ENCODE measurements at places on chromosomes 4 and X.

DNA sequence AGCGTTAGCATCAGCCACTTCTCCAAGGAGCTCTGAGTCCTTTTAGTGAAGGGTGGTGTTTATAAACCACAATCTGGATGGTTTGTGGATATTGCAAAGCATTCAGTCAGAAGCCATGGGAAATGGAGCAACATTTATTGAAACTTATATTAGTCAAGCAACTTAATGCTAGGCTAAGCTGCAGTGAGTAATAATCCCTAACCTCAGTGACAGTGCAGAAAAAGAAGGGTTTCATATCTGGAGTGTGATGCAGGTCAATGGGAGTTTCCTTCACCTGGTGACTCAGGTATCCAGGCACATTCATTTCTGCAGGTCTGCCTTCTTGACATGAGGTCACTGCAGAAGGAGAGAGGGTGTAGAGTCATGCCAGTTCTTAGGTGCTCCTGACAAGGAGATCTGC is 10.4 kb upstream of the DRD5 start:
- no peak for DNase-seq

DNA sequence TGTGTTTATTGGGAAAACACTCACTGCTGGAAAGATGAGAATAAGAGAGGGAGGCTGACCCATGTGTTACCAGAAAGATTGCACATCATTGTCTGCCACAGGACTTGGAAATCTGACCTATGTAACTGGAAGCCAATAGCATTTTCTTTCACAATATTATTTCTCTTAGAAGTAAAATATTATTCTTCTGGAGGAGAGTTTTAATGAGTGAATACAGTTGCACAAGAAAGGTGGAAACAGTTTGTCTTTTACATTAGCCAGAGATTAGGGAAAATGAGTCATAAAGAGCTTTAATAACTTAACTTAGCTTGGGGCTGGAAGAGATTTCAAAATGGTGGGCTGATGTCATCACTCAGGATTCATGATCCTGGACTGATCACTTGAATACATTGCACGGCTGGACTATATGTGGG is 31.5 kb upstream of the LNX1 start:
- no peak for DNase-seq

- no peak for DNase-seq
These were observed 203.0 kb downstream of the AFAP1 start for GRCh38 chr4:7736436-7737267.

- DNase-seq: no peak
These were observed 14.8 kb upstream of the PAQR3 start for GRCh38 chr4:78953769-78954666.

DNA sequence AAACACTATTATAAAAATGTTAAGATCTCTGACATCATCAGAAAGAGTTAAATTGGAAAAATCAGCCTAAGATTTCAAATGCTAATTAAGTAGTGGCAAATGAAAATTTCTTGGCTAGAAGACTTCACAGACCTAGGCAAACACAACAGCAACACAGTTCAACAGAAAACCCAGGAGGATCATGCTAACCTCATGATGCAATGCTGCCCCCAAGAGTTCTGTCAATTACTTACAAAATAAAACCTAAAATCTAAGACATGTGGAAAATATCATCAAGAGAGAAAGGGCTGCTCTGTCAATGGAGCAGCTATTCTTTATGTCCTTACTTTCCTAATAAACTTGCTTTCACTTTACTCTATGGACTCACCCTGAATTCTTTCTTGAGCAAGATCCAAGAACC is 21.0 kb downstream of the S100G start:
- no peak for DNase-seq

DNA sequence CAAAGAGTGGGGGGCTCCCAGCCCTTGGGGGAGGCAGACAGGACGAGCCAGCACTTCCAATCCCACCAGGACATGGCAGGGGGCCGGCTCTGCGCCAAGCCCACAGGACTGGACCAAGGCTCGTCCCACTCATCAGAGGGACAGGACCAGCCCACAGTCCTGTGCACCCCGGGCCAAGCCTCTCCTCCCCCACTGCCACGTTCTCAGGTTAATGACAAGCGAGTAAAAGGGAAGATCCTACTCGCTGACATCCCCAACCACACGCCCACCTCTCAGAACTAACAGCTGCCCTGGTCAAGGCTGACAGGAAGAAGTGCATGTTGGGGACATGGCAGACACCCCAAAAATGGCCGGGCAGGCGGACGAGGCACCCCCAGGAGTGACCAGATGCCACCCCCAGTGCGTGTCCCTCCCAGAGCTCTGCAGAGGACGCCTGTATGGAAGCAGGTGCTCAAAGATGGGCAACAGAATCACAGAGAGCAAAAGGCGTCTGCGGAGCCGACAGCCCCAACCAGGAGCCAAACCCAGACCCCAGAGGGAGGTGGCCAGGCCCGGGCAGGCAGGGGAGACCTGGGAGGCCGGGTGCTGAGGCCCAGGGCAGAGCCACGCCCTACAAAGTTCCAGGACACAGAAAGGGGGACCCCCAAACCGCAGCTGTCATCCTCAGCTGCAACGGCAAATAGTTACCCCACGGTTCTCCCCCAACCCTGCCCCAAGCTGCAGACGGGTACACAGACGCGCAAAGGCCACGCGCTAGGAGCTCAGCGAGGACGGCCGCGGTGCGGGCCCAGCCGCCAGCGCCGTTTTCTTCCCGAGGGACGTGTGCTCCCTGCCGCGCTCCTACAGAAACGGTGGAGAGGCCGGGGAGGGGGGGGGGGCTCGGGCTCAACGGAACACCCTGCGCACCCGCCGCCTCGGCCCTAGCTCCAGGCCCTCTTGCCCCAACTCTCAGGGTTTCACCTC is 1.7 kb downstream of the CTBP1 start:
- DNase-seq: peak; percentile 33

DNA sequence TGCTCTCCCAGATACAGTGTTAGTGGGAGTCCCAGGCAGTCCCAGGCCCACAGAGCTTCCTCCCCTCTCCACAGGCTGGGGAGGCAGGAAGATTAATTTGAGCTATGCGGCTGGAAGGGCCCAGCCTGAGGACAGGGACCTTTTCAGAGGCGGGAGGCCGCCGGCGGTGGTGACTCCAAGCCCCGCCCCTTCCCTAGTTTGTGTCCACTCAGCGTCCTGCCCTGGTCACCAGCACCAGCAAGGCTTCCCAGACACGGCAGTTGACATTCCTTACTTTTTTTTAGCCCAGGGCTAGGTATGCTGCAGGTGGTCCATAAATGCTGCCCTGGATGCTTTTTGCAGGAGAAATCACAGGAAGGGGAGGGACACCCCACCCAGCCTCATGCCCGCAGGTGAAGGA is 67.7 kb upstream of the LRPAP1 start:
- no peak for DNase-seq

DNA sequence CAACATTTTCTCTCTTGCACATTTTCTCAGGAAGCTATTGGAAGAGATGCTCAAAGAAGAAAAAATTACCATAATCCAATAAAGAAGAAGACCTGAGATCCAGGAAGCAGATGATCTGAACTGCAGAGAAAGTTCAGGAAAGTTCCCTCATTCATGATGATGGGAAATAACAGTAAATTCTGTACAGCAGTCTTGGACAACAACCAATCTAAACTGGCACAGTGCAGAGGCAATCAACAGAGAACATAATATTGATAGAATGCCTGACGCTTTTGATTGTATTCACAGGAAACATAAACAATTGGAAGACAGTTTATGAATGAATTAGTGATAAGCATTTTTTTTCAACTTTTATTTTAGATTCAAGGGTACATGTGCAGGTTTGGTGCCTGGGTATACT is 428.9 kb downstream of the KCTD8 start:
- DNase-seq: no peak

- DNase-seq: no peak
These were observed 51.2 kb downstream of the LGI2 start for GRCh38 chr4:24979554-24979953.

GRCh38 chr4:149552601-149553000 is 263.0 kb downstream of the IQCM start:
- DNase-seq: no peak

- DNase-seq: no peak
These were observed 332.8 kb downstream of the GASK1B start for GRCh38 chr4:157840034-157840433.

GRCh38 chrX:13937370-13938050 is 92.2 kb downstream of the GEMIN8 start:
- DNase-seq: no peak

DNA sequence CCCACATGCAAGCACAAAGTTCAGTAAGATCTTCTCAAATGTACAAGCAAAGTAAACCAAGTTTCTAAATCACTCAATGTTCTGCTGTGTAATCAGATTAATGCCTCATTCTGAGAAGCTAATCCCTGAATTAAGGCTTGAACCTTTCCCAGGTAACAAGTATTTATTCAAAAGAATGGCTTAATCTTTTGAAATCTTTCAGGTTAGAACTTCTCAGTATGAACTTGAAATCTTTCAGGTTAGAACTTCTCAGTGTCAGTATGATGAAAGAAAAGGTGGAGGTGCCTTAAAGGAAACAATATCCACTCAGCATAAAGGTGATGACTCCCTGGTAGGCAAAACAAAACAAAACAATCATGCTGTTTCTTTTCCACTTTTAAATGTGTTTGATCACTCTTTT is 29.0 kb downstream of the TMPRSS11B start:
- no peak for DNase-seq

- DNase-seq: no peak
These were observed 127.7 kb upstream of the RPS6KA3 start for GRCh38 chrX:20394451-20394850.

DNA sequence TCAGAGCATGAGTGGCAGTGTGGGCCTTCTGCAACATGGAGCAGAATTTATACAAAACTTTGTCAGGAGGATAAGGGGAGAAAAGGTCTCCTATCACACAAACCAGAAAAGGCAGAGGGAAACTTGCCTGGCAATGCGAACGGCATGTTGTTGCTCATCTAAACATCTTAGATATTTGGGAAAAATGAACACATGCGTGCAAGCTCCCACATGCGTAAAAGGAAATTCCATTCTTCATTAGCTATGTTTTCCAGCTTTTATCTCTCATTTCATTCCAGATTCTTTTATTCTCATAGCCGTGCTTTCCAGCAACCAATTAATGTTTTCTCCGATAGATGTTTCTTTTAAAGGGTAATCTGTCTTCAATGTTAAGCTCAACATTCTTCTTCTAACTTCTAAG is 31.3 kb upstream of the GBA3 start:
- DNase-seq: no peak

- DNase-seq: no peak
These were observed 254.3 kb downstream of the PACRGL start for GRCh38 chr4:20954541-20954940.

GRCh38 chr4:23945451-23946017 is 55.7 kb upstream of the PPARGC1A start:
- DNase-seq: no peak

- no peak for DNase-seq
These were observed 2062.4 kb downstream of the ARAP2 start for GRCh38 chr4:34181891-34182290.

GRCh38 chr4:14924812-14925344 is 77.4 kb upstream of the CPEB2 start:
- DNase-seq: no peak

DNA sequence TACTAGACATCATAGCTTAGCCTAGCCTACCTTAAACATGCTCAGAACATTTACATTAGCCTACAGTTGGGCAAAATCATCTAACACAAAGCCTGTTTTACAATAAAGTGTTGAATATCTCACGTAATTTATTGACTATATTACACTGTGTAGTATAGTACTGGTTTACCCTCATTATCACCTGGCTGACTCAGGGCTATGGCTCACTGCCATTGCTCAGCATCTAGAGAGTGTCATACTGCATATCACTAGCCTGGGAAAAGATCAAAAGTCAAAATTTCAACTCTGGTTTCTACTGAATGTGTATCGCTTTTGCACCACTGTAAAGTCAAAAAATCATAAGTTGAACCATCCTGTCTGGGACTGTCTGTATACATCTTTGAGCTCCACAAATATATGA is 78.6 kb downstream of the CEP44 start:
- no peak for DNase-seq

- no peak for DNase-seq
These were observed 2358.0 kb downstream of the ARAP2 start for GRCh38 chr4:33886356-33886755.

GRCh38 chrX:63740382-63740781 is 44.6 kb downstream of the ARHGEF9 start:
- no peak for DNase-seq

- DNase-seq: no peak
These were observed 213.8 kb upstream of the RADX start for GRCh38 chrX:106397788-106398538.

- no peak for DNase-seq
These were observed 327.1 kb upstream of the RPS6KA3 start for GRCh38 chrX:20593836-20594235.
